Stimulated activated CD4-positive, alpha-beta T cell treated with anti-CD3 and anti-CD28 coated beads, Interleukin-1b, Interleukin-23, amount 100 ng/mL, for 1 hour (primary cell): ENCODE measurements at places on chromosomes 5 and 9.

DNA sequence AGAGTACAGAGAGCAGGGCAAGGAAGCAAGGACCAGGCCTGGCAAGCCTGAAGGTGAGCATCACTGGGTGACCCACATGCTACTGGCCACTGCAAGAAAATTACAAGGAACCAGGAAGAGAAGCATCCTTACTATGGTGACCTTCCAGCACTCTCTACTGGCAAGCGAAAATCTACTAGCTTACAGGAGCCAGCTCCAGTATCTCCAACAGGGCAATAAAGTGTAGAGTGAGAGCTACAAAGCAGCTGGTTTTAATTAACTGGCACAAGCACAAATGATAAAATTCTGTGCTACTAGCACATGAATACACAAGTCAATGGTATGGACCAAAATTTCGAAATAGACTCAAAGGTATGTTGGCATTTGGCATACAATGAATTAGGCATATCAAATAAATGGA is 113.3 kb upstream of the CAST start:
- no peak for DNase-seq

DNA sequence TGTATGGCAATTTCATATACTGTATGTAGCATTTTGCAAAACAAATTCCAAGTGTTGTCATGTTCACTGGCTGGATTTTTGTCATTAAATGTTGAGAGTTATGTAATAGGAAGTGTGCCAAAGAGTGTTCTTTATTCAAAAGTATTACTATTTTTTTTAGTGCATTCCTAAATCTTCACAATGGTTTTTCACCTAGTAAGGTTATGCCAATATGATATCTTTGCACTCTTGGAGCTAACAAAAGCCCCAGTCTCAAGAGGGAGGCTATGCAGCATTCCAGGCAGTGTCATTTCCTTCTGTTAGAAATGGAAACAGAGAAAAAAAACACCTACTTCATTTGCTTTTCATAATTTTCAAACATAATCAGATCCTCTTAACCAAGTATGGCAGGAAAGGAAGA is 5.1 kb upstream of the SSBP2 start:
- DNase-seq, result no peak

GRCh38 chr9:87516926-87517290 is 19.2 kb downstream of the DAPK1 start:
- DNase-seq, result no peak

GRCh38 chr5:76154009-76154690 is 71.0 kb downstream of the SV2C start:
- DNase-seq, result no peak

DNA sequence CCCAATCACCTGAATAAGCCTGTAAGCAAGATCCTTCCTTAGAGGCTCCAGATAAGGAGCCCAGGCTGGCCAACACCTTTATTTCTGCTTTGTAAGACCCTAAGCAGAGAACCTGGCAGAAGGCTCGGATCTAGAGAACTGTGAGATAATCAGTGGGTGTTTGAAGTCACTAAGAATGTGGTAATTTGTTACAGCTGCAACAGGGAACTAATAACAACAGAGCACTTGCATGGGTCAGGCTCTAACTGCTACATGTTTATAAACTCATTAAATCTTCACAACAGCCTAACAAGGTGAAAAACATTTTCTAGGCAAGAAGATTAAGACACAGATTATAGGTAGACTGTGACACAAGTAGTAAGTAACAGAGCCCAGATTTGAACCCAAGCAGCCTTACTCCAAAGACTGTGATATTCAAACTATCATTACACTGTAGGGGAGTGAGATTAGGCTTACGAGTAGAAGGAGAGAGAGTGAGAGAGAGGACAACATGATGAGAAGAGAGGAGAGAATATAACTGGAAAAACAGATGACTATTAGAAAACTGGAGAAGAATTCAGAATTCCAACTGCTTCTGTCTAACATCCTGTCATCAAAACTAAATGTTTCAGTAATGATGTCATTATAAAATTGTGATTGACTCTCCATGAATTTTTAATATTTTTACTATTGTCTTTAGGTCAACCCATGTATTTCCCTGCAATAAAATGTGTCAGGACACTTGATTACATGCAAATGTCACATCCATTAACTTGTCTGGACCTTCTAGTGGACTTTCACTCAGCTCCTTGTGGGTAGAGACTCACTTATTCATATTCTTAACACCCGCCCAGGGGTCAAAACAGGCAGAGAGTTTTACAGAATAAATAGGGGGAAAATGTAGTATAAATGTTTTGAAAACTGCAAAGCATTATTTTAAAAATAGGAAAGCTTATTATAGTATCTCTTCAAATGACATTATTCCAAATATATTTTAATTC is 290.9 kb upstream of the RGMB start:
- DNase-seq, result no peak

DNA sequence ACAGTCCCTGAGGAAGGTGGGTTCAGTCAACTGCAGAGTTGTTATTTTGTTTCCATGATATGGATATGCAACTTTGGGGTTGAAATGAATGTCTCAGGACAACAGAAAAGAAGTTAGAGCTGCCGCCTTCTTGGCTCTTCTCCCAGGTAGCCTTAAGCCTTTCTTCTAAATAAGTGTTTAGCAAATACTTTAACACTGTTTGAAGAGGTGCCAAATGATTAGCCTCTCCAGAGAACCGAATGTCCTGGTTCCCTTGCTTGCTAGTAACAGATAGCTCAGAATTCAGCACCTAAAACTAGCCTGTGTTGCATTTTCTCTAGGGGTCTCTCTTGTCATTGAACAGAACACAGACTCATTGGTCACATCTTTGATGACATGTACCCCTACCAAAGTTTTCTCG is 127.7 kb upstream of the PIK3R1 start:
- no peak for DNase-seq

DNA sequence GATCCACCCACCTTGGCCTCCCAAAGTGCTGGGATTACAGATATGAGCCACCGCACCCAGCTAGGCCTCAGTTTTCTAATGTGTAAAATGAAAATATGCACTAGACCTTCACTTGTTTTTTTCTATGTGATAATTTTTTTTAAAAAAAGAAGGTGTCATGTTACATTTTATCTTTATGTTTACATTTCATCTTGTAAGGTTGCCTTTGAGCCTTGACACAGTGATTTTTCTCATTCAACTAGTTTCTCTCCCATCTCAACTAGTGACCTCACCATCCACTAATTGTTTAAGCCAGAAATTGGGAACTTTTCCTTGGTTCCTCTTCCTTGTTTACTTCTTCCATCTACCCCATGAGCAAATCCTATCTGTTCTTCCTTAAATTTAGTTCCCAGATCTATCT is 21.5 kb downstream of the TMC1 start:
- DNase-seq, result no peak

GRCh38 chr9:94644543-94644942 is 5.2 kb upstream of the FBP1 start:
- no peak for DNase-seq

- no peak for DNase-seq
These were observed 1.2 kb downstream of the TENT4A start for GRCh38 chr5:6714226-6715041.

DNA sequence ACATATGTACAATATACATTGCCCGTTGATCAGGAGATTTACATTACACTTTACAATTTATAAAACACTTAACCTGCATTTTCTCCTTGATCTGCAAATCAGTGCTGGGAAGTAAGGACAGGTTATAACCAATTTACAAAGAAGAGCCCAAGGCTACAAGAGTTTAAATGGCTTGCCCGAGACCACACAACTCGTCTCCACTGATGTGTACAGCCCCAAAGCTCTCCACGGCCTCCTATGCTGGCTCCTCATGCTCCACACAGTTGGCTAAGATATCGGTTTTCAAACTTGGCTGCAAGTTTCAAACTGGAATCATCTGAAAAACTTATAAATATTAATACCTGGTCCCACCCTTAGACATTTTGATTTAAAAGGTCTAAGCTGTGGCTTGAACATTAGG is 10.3 kb downstream of the ACTL7B start:
- no peak for DNase-seq

DNA sequence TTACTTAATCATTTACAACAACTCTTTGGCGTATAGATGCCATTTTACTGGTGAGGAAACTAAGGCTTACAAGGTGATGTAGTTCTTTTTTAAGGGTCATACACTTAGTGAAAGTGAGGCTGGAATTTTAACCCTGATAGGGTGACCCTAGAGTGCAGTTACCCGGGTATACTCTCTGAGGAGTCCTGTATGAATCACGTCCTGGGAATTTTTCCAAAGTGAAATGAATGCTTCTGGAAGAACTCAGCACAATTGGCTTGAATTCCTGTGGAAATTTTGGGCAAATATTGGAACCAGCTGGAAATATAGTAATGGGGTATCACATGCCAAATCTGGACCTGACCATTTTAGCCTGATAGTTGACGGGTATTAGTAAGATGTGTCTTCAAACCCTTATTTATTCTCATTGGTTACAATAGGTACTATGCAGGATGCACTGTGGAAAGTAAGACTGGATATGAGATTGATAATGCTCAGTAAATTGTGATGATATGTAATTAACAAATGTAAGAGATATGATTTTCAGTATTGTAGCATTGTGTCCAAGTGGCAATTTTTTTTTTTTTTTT is 14.8 kb downstream of the SUB1 start:
- no peak for DNase-seq

- DNase-seq, result no peak
These were observed 104.9 kb downstream of the PIK3R1 start for GRCh38 chr5:68320413-68320986.

DNA sequence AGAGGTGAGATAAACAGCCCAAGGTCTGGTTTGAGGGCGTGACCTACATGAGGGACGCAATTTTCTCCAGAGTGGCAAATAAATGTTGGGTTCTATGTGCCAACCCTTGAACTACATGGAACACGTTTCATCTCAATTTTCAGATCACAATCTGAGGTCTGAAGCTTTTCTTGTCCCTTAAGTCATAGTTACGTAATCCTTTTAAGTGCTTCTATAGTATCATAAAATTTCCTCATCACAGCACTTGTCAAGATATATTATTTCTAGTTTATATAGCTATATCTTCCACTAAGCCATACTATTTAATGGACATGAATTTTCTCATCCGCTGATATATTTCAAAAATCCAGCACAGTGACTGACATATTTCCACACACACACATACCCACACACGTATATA is 53.1 kb upstream of the GRIN3A start:
- DNase-seq, result no peak

- no peak for DNase-seq
These were observed 79.4 kb downstream of the GADD45G start for GRCh38 chr9:89684218-89684617.

DNA sequence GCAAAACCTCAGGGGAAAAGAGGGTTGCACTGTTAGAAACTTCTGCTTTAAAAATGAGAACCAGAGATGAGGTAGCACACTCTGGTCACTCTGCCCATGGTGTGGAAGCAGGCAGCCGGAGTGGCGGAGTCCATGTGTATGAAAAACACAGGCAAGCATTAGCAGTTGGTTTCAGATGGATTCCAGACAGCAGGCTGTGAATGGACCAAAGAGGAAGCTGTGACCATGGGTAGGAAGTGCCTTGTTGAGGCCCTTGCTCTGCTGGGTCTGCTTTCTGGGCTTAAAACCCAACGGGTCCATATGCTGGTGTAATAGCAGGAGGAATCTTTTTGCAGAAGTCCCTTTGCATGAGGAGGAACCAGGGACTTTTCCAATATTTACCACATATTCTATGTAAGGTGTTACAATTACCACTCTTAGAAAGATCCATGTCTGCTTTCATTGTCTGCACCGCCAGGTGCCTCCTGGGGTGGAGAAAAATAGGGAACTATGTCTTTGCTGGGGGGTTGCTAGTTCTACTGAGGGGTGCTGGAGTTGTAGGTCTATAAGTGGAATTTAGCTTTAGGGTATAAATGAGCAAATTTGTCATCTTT is 77.0 kb downstream of the ANKRD55 start:
- no peak for DNase-seq

DNA sequence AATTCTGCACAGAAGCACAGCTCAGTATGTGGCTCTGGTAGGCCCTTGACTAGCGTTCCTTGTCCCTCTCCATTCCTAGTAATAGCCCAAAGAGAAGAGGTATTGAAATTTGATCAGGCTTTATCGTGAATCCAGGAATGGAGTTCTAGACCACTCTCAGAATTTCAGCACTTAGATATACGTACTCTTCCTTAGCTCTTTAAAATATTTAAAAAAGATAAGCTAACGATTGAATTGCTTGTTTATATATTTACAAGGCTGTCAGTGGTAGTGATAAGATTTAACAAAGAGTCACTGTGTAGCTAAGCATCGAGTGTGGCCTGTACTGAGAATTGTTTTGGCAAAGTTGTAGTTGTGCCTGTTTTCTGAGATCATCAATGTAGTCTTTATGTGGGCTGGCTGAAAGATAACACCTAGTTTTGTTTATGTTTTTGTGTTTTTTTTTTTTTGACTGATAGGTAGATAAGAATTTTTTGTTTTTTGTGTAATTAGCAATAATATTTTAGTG is 2.5 kb downstream of the KIAA1958 start:
- DNase-seq, result no peak

DNA sequence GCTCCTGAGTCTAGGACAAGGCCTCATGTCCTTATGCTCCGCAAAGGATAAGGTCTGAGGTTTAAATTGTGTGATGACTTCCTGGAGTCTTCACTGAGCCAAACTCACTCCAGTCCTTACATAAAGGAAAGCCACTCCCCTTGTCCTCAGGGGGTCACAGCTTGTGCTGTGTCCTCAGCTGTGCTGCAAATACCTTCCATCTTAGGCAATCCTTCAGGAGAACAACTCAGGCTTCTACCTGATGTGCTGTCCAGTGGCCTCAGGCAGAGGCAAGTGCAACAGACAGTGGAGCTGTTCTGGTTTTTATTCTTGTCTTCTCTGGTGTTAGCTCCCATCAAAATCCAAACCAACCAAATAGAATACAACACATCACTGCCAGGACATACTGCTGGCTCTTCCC is 151.5 kb downstream of the TAF11L14 start:
- DNase-seq, result no peak

GRCh38 chr5:124630767-124631704 is 115.4 kb downstream of the ZNF608 start:
- DNase-seq, result no peak

DNA sequence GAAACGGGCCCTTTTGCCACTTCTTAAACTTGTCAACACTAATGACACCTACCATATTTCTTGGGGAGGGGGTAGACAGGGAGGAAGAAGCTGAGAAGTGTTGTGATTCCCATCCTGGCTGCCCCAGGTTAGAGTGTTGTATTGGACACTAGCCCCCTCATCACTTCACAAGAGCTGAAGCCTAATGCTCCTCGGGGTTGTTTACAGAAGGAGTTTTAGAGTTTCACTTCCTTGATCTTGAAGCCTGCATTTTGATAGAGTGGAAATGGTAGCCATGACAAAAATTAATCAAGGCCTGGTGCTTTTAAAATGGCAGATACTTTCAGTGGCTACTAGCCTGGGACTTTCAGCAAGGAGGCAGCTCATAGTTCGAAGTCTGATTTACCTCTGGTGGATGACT is 11.0 kb upstream of the FAM120AOS start:
- no peak for DNase-seq
